T-cell (primary cell): ENCODE measurements at places on chromosomes 12 and 14. TPM values are rescaled to one million over a fixed set of nuclear protein-coding genes. Genes with fewer than 3 reads are reported as not detected.

GRCh38 chr14:64762044-64763034 is 58.1 kb downstream of the PLEKHG3 start:
- no peaks in the 10 kb centered on the region for H3K36me3 ChIP-seq
- peak; percentile 25 for DNase-seq
- H3K4me3 ChIP-seq, result no peak overlapping the region
- H3K4me1 ChIP-seq, result no peaks in the 10 kb centered on the region
- H3K27me3 ChIP-seq, result no peaks in the 10 kb centered on the region

GRCh38 chr14:24368212-24368561 is 203 bp downstream of the NFATC4 start:
- no peaks in the 10 kb centered on the region for H3K36me3 ChIP-seq
- no peak for DNase-seq
- H3K27ac ChIP-seq, result no peak overlapping the region
- peaks cover 36% of the 10 kb centered on the region for H3K4me1 ChIP-seq

DNA sequence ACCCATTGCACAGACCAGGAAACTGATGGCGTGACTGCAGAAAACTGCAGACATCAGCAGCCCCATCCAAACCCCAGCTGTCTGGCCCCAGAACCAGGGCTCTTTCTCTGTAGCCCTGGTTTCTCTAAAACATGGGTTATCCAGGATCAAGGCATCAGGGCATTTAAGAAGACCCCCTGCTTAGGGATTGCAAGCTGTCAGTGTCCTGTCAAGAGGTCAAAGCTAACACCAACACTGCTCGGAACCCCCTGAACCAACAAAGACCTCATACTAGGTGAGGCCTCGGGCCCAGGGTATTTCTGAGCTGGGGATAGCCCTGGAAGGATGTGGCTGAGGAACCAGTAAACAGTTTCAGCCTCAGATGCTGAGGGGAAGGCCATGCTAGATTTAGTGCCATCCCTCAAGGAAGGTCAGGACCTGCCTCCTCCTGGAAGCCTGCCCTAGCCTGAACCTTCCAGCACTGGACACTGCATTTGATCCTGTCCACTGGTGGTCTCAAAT is 39.2 kb downstream of the BCL11B start:
- peaks cover 17% of the 10 kb centered on the region for H3K36me3 ChIP-seq
- peak overlapping the region; percentile 99 for H3K27ac ChIP-seq
- no peaks in the 10 kb centered on the region for H3K27me3 ChIP-seq
- peak overlapping the region; percentile 7 for H3K4me3 ChIP-seq

DNA sequence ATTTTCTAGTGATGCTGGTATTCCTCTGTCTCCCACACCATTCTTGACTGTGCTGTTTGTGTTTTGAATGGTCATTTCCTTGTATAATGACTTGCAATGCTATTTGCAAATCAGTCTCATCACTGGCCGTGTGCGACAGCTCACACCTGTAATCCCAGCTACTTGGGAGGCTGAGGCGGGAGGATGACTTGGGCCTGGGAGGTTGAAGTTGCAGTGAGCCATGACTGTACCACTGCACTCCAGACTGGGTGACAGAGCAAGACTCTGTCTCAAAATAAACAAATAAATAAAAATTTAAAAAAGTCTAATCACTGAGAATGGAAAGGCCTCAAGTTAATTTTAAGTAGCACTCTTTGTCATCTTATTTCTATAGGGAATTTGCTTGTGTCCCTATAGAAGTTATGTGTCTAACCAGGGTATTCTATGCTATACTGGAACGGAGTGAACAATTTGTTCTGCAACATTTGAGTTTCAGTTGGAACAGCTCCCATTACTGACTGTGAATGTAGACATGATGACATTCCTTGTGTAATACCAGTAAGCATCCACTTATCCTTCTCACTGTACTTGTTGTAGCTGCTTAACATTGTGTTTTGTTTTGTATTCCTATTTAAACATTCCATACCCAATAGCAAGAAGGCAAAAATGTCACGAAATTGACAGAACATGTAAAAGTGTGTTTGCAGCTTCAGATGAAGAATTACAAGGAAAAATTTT is 126.3 kb downstream of the MGST1 start:
- H3K27ac ChIP-seq, result no peak overlapping the region
- no peaks in the 10 kb centered on the region for H3K36me3 ChIP-seq
- H3K4me3 ChIP-seq, result no peak overlapping the region
- no peak for DNase-seq
- no peaks in the 10 kb centered on the region for H3K27me3 ChIP-seq

DNA sequence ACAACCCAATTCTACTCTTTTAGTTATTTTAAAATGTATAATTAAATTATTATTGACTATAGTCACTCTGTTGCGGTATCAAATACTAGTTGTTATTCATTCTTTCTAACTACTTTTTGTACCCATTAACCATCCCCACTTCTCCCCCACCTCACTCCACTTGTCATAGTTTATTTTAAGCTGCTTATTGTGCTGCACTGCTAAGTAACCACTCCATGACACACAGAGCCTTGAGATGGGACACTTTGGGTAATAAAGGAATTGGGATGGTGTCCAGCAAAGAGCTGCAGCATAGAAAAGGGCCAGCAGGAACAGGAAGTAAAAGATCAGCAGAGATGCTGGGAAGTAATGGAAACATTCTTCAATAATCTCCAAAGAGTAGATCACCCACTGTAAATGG is 123.0 kb downstream of the RPS29 start:
- no peaks in the 10 kb centered on the region for H3K27me3 ChIP-seq
- no peak overlapping the region for H3K27ac ChIP-seq

DNA sequence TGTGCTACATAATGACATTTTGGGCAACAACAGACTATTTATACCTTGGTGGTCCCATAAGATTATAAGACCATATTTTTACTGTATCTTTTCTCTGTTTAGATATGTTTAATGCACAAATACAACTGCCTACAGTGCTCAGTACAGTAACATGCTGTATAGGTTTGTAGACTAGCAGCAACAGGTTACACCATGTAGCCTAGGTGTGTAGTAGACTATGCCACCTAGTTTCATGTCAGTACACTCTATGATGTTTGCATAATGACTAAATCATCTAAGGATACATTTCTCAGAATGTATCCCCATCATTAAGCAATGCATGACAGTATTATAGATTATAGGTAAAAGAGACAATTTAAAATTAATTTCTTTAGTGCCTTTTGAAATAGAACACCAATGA is 30.7 kb upstream of the CEBPE start:
- peaks cover 12% of the 10 kb centered on the region for H3K4me1 ChIP-seq
- no peak for DNase-seq
- no peaks in the 10 kb centered on the region for H3K36me3 ChIP-seq
- H3K27ac ChIP-seq, result no peak overlapping the region
- H3K4me3 ChIP-seq, result no peak overlapping the region

GRCh38 chr14:76257842-76258397 is 106.2 kb downstream of the GPATCH2L start:
- no peaks in the 10 kb centered on the region for H3K36me3 ChIP-seq
- H3K27me3 ChIP-seq, result no peaks in the 10 kb centered on the region
- H3K4me1 ChIP-seq, result no peaks in the 10 kb centered on the region
- no peak for DNase-seq

DNA sequence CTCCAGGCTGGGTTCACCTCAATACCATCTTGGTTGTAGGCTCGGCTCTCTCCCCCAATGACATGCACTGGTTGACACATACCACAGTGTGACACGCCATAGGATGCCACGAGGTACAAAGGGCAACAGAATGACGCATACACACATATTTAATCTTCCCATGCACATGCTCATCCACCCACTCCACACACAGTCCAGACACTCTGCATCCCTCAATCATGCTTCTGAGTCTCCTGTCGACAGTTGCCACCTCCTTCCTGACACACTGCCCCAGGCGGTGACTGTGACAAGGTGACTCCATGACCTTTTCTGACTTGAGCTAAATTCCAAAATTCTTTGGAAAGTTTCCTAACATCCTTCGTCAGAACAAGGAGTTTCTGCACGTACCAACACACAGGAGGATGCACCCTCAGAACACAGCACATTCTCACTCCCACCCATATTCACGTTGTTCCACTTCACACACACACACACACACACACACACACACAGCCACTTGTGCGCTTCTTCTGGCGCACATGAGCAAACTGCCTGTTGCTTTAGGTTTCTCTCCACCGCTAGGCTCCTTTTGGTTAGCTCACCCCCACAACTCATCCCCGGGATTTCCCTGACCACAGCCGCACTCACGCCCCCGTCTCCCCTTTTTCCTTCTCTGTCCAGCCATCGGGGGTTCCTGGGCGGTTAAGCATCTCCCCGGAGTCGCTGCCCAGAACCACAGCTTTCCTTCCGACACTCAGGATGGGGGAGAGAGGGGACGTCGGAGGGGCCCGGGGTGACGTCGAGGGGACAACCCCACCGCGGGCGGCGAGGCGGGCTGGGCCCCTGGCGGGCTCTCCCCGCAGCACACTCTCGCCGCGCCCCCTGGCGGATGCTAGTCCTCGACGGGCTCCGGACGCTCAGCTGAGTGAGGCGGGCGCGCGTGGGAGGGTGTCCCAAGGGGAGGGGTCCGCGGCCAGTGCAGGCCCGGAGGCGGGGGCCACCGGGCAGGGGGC is 536 bp upstream of the WNT1 start:
- H3K27ac ChIP-seq, result no peak overlapping the region
- peaks cover 20% of the 10 kb centered on the region for H3K4me1 ChIP-seq
- H3K4me3 ChIP-seq, result no peak overlapping the region
- H3K27me3 ChIP-seq, result peaks cover 10% of the 10 kb centered on the region
- no peaks in the 10 kb centered on the region for H3K36me3 ChIP-seq

GRCh38 chr12:108418164-108418890 is 79.2 kb upstream of the CMKLR1 start:
- DNase-seq, result no peak
- no peak overlapping the region for H3K27ac ChIP-seq
- H3K36me3 ChIP-seq, result no peaks in the 10 kb centered on the region

- no peak overlapping the region for H3K27ac ChIP-seq
- H3K36me3 ChIP-seq, result no peaks in the 10 kb centered on the region
- H3K4me3 ChIP-seq, result no peak overlapping the region
These were observed 172.0 kb downstream of the BCAT1 start for GRCh38 chr12:24776861-24777260.

- H3K27ac ChIP-seq, result no peak overlapping the region
- H3K4me1 ChIP-seq, result no peaks in the 10 kb centered on the region
- H3K36me3 ChIP-seq, result no peaks in the 10 kb centered on the region
- H3K4me3 ChIP-seq, result no peak overlapping the region
These were observed 98.6 kb downstream of the TNFAIP2 start for GRCh38 chr14:103221781-103222358.

GRCh38 chr12:103998976-103999375 is 33.3 kb downstream of the TDG start:
- no peak overlapping the region for H3K4me3 ChIP-seq
- no peak for DNase-seq
- no peaks in the 10 kb centered on the region for H3K36me3 ChIP-seq
- H3K27me3 ChIP-seq, result no peaks in the 10 kb centered on the region
- no peaks in the 10 kb centered on the region for H3K4me1 ChIP-seq
- H3K27ac ChIP-seq, result no peak overlapping the region

GRCh38 chr14:51392416-51392815 is 152.4 kb downstream of the TMX1 start:
- no peak overlapping the region for H3K4me3 ChIP-seq
- H3K36me3 ChIP-seq, result no peaks in the 10 kb centered on the region
- DNase-seq, result no peak
- H3K4me1 ChIP-seq, result no peaks in the 10 kb centered on the region
- H3K27ac ChIP-seq, result no peak overlapping the region

DNA sequence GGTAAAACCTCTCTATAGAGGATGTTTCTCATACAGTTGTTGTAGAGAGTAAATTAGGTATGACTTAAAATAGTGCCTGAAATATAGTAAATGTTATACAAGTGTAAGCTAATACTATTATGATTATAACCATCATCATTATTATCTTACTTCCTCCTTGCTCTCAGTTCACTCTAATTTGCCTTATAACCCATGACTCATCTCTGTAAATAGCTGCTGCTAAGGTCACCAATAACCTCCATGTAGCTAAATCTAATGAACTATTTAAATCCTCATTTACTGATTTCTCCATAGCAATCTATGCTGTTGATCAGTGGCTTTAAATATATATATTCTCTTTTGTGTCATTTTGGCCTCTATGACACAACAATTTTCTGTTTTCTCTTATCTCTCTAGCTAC is 109.6 kb downstream of the RMST start:
- no peaks in the 10 kb centered on the region for H3K4me1 ChIP-seq
- H3K36me3 ChIP-seq, result no peaks in the 10 kb centered on the region

GRCh38 chr12:46486588-46486987 is 114.0 kb upstream of the SLC38A2 start:
- no peaks in the 10 kb centered on the region for H3K27me3 ChIP-seq
- H3K4me3 ChIP-seq, result no peak overlapping the region
- no peaks in the 10 kb centered on the region for H3K36me3 ChIP-seq
- no peak overlapping the region for H3K27ac ChIP-seq

DNA sequence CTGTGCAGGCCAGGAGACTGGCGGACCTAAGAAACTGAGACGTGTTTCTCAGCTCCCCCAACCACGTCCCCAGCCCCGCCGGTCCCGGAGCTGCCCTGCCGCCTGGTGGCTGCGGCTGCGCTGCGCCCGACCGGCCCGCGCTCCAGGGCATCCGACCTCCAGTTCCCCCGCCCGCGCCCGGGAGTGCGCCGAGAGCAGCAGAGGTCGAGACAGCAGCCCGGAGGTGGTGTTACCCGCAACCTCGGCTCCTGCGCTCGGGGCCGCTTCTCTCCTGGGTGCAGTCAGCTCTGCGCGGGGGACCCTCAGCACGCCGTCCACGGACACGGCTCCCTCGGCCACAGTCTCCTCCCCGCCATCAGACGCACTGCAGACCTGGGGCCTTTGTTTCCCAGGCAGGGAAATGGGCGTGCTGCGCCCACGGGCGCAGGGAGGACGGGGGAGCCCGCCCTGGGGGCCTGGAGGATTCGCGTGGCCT is 21.6 kb upstream of the GPR132 start:
- no peaks in the 10 kb centered on the region for H3K36me3 ChIP-seq
- peaks cover 38% of the 10 kb centered on the region for H3K4me1 ChIP-seq
- H3K27ac ChIP-seq, result peak overlapping the region; percentile 34
- DNase-seq, result peak; percentile 79

- H3K4me1 ChIP-seq, result peaks cover 9% of the 10 kb centered on the region
- H3K36me3 ChIP-seq, result no peaks in the 10 kb centered on the region
- H3K27ac ChIP-seq, result peak overlapping the region; percentile 0
- H3K4me3 ChIP-seq, result no peak overlapping the region
- no peaks in the 10 kb centered on the region for H3K27me3 ChIP-seq
- no peak for DNase-seq
These were observed 127.3 kb upstream of the CCND2 start for GRCh38 chr12:4145990-4146859.

- no peaks in the 10 kb centered on the region for H3K4me1 ChIP-seq
- H3K36me3 ChIP-seq, result no peaks in the 10 kb centered on the region
- no peak overlapping the region for H3K4me3 ChIP-seq
- no peak for DNase-seq
- no peak overlapping the region for H3K27ac ChIP-seq
These were observed 128.6 kb upstream of the PLEKHG7 start for GRCh38 chr12:92574051-92574783.

Gene PROX2
- not detected for total RNA-seq

Gene PTPRQ
- total RNA-seq, result not detected

Gene FAM186B
- total RNA-seq, result 0.32 TPM

Gene C12orf60
- total RNA-seq, result not detected

Gene GSKIP
- total RNA-seq, result 5.9 TPM

Gene OR6C2
- not detected for total RNA-seq

Gene VWF
- 0.90 TPM for total RNA-seq

Gene KLRC4
- total RNA-seq, result 19.0 TPM

Gene FOXJ2
- 24.5 TPM for total RNA-seq

Gene CABP1
- not detected for total RNA-seq
